Fibroblast of the conjunctiva (primary cell): ENCODE measurements at places on chromosomes 7 and 10.

DNA sequence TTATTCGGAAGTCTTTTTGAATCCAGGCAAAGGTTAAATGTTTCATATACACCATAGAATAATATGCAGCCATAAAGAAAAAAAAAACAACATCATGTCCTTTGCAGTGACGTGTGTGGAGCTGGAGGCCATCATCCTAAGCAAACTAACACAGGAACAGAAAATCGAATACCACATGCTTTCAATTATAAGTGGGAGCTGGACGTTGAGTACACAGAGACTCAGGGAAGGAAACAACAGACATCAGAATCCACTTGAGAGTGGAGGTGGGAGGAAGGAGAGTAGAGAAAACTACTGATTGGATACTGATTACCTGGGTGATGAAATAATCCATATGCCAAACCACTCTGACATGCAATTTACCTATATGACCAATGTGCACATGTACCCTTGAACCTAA, 293.4 kb downstream of the KLF6 start:
- DNase-seq: no peak

DNA sequence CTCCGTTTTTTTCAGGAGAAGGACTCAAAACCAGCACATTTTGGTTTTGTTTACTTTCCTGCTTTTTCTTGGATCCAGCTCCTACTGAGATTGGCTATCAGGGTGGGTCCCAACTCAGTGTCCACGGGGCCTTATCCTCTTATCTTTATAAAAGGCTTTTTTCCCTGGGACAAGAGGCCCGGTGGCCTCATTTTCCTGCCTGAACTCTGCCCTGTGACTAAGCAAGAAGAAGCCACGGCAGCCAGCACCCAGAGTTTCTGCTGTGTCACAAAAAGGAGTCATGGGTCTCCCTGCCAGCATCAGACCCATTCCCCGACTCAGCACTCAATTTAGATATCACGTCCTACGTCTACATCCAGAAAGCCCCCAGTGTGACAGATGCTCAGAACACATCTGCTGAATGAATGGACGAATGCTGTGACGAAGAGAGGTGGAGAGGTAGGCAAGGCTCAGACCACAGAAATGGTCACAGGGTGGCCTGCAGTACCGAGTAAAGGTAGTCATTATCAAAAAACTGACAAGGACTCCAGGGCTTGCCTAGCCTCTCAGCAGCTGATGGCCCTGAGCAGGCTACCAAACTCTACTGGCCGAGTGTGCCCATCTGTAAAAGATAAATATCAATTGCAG, 16.7 kb downstream of the DLG5 start:
- DNase-seq: no peak

GRCh38 chr10:131032329-131033165, 279.0 kb downstream of the TCERG1L start:
- no peak for DNase-seq

- DNase-seq: no peak
Measured at GRCh38 chr7:154649434-154649833, 353.5 kb downstream of the PAXIP1 start.

- DNase-seq: no peak
Measured at GRCh38 chr10:30462513-30462912, 28.5 kb downstream of the MAP3K8 start.

- no peak for DNase-seq
Measured at GRCh38 chr7:48551652-48552051, 372.7 kb upstream of the CDC14C start.

GRCh38 chr7:138154661-138155060, 78.4 kb downstream of the AKR1D1 start:
- DNase-seq: no peak

DNA sequence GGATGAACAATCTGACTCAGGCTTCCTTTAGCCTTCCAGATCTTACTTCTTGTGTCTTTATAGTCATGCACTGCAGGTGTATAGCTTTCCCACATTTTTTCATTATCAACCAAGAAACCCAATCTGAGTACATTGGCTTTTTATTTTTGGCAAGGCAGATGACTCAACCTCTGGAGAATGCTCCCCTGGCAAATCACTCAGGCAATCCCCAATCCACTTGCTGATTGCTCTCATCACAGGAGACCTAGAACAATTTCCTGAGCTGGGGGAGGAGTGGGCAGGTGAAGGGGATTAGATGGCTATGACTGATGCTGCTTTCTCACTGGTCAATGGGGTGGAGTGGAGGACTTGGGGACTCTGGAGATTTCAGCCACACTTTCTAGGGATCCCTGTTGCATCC, 134.4 kb downstream of the SLC16A9 start:
- no peak for DNase-seq

GRCh38 chr10:75801121-75801520, 369.7 kb downstream of the LRMDA start:
- no peak for DNase-seq
